Epithelial cell of prostate (primary cell): ENCODE measurements at places on chromosomes 16 and 17.

DNA sequence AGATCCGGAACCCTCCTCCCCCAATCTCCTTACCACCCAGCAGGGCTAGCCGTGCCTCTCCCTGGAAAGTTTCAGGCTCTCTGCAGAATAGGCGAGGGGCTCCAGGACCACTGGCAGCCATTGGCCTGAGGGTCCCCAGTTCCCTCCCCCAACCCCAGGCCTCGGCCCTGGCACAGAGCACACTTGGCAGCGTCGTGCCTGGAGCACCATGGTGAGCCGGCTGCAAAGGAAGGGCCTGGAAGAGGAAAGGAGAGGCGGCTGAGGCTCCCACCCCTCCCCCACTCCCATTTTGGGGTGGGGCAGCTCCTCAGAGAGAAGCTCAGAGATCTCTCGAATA is 369 bp upstream of the BTBD17 start:
- DNase-seq = no peak

GRCh38 chr17:66983414-66984021 is 19.0 kb downstream of the CACNG4 start:
- DNase-seq = no peak

- DNase-seq = no peak
Observed at GRCh38 chr17:79055197-79055596, 19.4 kb upstream of the ENGASE start.

GRCh38 chr16:66933776-66934137 is 445 bp downstream of the CIAO2B start:
- no peak for DNase-seq

GRCh38 chr17:64707050-64707591 is 45.0 kb upstream of the SMURF2 start:
- peak; percentile 94 for DNase-seq

GRCh38 chr17:82876602-82877379 is 37.0 kb upstream of the ZNF750 start:
- peak; percentile 72 for DNase-seq

DNA sequence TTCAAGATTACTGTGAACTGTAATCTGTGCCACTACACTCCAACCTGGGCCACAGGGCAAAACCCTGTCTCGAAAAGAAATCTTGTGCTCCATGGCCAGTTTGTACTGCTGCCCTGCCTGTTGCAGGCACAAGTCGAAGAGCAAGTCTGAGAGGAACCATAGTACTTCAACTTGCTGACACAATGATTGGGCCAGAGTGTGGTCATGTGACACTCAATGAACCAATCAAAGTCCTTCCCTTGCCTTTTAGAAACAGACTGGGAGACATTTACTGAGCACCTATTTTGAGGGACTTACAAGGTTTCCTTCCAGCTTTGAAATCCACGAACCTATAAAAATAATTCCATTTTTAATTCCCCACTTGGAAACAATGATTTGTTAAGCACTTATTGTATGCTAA is 39.8 kb upstream of the TMC5 start:
- DNase-seq = no peak

- no peak for DNase-seq
Observed at GRCh38 chr17:75831032-75831571, 13.1 kb downstream of the UNC13D start.

GRCh38 chr16:83307594-83307992 is 500.2 kb upstream of the HSBP1 start:
- no peak for DNase-seq

DNA sequence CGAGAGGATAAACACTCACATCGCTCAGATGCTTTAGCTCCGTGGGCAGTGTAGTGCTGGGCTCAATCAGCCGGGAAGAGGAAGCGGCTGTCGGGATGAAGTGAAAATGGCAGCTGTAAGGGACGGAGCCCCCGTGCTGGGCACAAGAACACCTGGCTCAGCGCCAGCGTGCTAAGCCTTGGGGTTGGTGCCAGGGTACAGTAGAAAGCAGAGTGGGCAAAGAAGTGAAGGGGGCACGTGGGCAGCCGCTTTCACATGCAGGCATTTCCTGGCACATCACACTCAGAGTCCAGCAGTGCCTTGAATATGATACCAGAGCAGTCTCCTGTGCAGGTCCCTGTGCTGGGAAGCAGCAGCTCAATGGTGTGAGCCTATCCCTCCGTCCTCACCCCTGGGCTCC is 51.1 kb upstream of the FOXF1 start:
- no peak for DNase-seq

DNA sequence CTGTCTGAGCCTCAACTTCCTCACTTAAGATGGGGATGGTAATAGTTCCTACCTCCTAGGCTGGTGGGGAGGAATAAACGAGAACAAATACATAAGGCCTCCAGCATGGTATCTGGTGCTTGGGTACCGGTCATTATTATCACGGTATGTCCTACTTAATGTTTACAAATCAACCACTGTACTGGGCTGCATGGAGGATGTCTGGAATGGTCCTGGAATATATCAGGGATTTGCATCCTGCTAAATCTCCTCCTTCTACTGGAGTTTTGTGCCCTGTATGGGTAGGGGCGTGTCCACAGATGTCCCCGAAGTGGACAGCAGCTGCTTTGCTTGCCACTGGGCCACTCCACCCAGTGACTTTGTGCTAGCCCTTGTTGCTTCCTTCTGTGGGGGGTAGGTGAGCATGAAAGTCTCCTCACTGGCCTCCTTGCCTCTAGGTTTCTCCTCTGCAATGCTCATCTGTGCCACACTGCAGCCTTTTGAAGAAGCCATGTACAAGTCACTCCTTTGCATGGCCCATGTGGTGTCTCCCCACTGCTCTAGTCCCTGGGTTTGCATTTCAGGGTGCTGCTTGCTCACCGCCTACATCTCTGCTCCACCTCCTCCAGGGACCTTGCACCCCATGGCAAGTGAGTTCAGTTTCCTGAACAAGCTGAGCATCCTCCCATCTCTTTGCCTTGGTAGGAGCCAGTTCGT is 2.2 kb upstream of the CMIP start:
- no peak for DNase-seq

- DNase-seq = no peak
Observed at GRCh38 chr16:74657870-74658642, 8.6 kb downstream of the RFWD3 start.

- DNase-seq = no peak
Observed at GRCh38 chr17:65417406-65418221, 143.8 kb downstream of the AXIN2 start.

GRCh38 chr17:38557836-38558727 is 47.7 kb downstream of the SRCIN1 start:
- peak; percentile 81 for DNase-seq

DNA sequence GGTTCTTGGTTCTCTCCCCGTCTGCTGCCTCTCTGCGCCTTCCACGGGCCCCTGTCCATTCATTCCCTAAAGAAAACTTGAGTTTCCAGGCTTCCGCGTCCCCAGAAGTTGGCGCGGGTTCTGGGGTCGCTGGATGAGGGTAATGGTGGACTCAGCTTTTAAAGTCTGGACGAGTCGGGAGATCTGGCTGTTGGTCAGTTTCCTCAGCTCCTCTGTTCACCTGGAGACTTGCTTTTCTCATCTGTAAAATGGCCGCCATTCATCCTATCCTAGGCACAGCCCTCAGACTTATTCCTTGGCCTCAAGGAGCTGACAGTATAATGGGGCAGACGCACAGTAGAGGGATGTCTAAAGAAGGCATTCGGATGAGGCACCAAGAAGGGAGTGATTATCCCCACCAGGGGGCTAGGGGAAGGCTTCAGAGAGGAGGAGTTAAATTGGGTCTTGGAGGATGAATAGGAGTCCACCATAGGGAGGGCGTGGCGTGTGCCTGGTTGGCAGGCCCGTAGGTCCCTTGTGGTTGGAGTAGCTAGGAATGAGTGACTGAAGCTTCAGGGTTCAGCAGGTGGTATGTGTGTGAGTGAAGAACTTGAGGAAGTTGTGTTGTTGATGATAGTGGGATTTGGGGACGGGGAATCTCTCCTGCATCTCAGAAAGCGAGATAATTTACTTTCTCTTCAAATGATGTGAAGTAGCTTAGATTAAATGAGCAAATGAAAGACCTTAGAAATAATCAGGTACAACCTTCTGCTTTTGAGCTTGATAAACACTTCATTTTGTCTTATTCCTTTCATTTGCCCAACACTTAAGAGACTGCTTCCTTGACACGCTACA is 652 bp downstream of the VPS35L start:
- no peak for DNase-seq

DNA sequence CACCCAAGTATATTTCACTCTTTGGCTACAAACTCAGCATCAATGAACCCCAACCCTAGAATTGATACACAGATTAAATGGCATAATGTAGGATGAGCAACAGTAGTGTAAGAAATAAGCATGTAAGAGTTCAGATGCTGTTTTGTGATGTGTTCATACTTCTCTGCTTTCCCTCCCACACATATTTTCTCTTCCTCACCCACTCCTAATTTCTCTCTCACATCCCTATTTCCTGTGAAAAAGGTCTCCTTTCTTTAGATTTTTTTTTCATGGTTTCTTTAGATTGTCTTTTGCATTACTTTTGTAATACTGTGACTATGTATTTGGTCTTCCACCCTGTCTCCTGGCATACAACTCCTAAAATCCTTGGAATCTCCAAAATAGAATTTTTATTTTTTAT is 21.7 kb downstream of the CREBBP start:
- no peak for DNase-seq

- DNase-seq = peak; percentile 18
Observed at GRCh38 chr16:81403601-81404391, 40.8 kb upstream of the CMIP start.

DNA sequence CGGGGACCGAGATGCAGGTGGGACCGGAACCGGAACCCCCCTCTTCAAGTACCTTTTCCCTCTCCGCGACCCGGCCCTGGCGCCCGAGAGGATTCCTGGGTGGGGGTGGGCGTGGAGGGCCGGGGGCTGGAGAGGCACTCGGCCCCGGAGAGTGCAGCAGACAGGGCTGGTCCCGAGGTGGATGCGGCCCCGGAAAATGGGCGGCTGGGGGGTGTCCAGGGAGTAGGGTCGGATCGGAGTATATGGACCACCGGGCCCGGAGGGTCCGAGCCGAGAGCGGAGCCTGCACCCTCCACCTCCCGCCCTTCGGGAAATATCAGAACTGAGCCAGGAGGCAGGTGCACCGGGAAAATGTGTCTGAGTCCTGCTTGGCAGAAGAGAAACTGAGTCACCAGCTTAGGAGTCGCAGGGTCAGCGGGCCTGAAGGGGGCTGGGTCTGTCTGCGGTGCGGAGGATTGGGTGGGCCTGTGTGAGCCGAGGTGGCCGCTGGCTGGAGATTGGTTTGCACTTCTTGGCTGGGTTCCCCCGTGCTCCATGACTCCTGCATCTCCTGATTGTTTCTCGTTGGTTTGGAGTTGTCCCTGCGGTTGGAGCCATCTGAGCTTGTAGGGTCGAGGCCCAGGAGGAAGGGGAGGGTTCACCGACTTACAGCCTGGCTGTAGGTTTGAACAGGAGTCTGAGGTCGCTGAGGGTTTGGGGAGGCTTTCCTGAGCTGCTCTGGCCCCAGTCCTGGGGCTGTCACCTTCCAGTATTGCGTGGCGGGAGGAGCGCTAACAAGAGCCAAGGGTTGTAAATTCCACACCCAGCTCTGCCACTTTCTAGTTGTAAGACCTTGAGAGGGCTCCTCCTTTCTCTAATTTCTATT is 518 bp downstream of the SH2B1 start:
- no peak for DNase-seq

GRCh38 chr17:80980397-80981061 is 11.1 kb upstream of the CHMP6 start:
- DNase-seq = peak; percentile 39

- DNase-seq = no peak
Observed at GRCh38 chr17:54771409-54771915, 129.2 kb upstream of the TOM1L1 start.

GRCh38 chr16:50836121-50836621 is 94.3 kb downstream of the CYLD start:
- no peak for DNase-seq
